ENCODE measurements at places on chromosomes 1 and 21. TPM values are rescaled to one million over a fixed set of nuclear protein-coding genes. Genes with fewer than 3 reads are reported as not detected.

- no peak for DNase-seq
Observed at GRCh38 chr1:7558481-7558880, 212.6 kb upstream of the VAMP3 start.

Gene CFHR1
- not detected for total RNA-seq

- no peak for DNase-seq
Observed at GRCh38 chr1:32272557-32273390, 19.1 kb upstream of the HDAC1 start.

DNA sequence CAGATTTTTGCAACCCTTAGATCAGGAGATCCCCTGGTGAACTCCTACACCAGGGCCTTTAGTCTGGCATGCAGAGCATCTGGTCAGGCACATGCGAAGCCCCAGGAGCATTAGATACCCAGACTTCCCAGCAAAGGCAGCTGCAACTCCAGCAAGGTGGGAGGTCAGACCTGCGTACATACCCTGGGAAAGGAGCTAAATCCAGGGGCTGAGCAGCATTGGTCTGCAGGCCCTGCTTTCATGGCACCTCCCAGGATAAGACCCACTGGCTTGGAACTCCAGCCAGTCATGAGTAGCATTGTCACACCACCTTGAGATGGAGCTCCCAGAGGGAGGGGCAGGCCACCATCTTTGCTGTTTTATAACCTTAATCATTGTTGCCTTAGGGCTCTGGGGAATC, 92.3 kb downstream of the KCNT2 start:
- DNase-seq = no peak

Gene BARHL2
- not detected for total RNA-seq

Gene SEC16B
- 1.5 TPM for total RNA-seq

DNA sequence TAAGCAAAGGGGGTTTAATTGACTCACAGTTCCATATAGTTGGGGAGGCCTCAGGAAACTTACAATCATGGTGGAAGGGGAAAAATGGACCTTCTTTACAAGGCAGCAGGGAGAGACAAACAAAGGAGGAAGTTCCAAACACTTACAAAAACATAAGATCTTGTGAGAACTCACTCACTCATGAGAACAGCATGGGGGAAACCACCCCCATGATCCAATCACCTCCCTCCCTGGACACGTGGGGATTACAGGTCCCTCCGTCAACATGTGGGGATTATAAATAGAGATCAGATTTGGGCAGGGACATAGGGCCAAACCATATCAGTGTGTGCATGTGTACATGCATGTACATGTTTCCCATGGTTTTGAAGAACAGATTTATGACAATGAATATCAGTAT, 5.5 kb upstream of the SMG7 start:
- DNase-seq = no peak

GRCh38 chr21:20739421-20739820, 258.8 kb upstream of the NCAM2 start:
- no peak for DNase-seq

GRCh38 chr21:15797577-15798363, 68.0 kb downstream of the USP25 start:
- no peak for DNase-seq

- DNase-seq = peak; percentile 23
Observed at GRCh38 chr1:205205055-205205454, 6.4 kb downstream of the DSTYK start.

DNA sequence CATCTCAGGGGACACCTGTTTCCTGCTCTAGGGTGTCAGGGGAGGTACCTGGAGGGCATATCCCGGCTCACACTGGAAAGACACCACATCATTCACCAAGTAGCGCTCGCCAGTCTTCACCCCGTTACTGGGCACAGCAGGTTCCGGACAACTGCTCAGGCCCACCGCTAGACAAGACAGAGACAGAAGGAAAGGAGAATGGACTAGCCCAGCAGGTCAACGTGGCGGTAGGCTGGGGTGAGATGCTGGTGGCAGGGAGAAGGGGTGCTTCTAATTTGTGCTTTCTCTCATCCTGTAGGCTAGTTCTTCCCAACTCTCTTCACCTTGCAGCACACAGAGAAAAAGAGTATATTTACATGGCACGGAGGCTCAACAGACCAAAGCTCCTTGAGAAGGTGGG, 145.0 kb downstream of the ZSCAN20 start:
- DNase-seq = no peak

DNA sequence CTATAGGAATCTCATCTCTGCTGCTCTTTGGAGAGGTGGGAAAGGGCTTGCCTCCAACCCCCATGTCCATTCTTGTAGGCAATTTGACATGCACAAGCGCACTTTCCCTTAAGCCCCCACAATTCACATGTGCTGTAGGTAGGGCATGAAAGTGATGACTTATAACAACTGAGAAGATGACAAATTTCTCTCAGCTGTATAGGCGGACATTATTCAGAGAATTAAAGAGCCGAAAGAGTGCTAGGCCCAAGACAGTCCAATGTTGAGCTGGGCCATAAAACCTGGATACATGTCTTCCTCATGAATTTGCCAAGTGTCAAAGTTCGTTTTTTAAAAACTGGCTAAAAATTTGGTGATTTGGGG, 106.3 kb upstream of the LYPLAL1 start:
- no peak for DNase-seq

DNA sequence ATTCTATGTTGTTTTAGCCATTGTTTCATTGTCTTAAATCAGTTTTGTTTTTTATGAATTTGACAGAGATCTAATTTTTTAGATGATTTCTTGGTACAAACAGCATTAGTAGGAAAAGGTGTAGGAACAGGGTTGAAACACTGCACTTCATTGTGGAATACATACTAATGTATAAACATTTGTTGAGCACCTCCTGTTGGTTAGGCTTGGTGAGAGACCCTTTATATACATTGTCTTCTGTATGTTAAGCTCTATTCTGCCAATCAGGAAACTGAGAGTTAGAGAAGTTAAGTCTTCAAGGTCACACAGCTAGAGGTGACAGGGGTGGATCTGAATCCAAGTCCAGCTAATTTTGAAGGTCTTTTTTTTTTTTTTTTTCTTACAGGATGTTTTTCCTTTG, 192.7 kb downstream of the VPS13D start:
- DNase-seq = no peak

Data from GM23248 (cell line).